ENCODE measurements at places on chromosomes 1 and 21.
A peak's percentile ranks its signal among the peaks of the same experiment; 100 is the strongest.

DNA sequence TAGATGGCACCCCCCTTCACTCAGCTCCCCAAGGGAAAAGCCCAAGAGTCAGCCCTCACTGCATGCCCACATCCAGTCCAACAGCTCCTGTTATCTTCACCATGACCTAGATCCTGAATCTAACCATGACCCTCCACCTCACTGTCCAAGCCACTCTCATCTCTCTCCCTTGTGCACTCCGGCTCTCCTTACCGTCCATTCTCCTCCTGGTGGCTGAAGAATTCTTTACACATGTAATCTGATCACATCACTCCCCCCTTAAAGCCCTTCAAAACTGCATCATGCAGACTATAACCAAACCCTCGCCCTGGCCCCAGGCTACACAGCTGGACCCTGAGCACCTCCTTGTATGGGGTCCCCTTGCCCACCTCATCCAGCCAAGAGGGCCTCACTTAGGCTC, 14.0 kb upstream of the PAQR7 start:
- DNase-seq: no peak

- peak; percentile 25 for DNase-seq
Measured at GRCh38 chr1:233240829-233241682, 54.5 kb downstream of the PCNX2 start.

DNA sequence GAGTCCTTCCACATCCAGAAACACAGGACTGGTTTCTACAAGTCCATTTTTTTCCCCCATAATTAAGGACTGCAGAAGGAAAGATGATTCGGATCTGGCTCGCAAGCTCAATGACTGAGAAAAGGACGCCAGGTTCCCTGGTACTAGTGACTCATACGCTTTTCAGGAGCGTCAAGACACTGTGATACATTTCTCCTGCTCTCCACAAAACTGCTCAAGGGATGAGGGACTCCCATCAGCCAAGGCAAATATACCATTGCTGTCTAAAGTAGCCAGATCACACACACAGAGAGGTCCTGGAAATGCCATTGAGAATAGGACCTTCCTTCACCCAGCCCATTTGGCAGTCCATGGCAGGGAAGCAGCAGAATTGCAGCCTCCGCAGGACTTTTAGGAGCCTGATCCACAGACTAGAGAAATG, 253.6 kb upstream of the IRF2BP2 start:
- no peak for DNase-seq

DNA sequence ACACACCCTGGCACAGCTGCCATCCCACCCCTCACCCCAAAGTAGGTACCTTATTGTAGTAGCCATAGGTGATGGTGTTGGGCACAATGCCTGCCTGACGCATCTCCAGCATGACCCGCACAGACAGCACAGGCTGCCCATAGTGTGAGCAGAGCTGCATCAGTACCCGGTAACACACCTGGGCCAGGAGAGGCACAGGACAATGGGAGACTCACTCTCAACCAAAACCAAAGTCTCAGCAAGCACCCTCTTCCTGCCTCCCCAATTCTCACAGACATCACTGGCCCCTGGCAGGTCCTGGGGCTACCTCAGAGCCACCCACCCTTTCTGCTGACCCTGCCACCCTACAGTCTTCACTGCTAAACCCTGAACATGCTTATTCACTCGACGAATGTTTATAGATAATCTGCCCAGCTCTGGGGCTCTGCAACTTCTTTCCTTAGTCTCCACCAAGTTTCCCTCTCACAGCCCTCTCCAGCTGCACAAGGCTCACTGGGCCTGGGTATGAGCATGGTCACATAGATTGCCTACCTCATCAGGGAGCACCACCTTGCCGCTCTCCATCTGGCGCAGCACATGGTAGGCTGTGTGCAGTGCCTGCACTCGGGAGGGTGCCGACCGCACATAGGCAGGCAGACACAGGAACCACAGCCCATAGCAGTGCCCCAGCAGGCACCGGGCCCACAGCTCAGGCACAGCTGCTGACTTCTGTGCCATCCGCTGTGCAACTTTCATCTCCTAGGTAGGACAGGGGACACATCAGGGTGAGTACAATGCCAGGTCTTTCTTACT, 10.3 kb downstream of the DENND4B start:
- no peak for DNase-seq

DNA sequence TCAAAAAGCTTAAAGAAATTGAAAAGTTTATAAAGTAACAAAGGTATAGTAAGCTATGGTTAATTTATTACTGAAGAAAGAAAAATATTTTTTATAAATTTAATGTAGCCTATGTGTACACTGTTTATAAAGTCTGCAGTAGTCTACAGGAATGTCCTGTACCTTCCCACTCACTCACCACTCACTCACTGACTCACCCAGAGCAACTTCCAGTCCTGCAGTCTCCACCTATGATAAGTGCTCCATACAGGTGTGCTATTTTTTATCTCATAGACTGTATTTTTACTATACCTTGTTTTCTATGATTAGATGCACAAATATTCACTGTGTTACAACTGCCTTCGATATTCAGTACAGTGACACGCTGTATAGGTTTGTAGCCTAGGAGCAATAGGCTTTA, 106.6 kb downstream of the NR5A2 start:
- peak; percentile 7 for DNase-seq

DNA sequence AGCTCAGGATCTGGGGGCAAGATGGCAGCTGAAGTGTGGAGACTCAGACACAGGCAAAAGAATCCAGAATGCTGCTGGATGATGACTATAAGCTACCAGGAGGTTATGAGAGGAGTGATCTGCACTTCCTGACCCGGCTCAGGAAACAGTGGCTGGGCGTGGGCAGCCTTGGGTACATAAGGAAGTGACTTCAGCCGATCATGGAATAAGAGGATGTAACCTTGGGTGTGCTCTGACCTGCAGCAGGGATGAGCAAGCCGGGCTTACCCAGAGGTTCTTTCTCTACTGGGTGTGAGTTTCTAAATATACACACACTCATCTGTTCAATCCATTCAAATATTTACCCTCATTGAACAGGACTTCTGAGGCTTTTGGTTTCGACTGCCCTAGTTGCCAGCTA, 62.7 kb downstream of the CD34 start:
- peak; percentile 39 for DNase-seq

DNA sequence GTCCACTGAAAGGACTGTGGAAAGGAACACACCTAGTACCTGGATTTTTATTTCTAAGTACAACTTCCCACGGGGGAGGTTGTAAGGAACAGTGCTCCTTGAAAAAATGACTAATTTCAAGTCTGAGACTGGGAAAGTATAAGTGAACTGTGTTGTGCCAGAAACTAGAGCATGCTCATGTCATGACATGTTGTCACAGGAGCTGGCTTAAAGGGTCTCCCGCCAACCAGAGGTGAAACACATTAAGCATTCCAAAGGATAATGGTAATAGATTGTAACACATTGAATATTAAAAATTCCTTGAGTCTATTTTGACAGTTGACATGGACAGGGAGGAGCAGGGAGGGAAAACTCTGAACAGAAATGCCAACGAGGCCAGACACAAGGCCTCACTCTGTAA, 6.3 kb downstream of the ATP2B4 start:
- no peak for DNase-seq

DNA sequence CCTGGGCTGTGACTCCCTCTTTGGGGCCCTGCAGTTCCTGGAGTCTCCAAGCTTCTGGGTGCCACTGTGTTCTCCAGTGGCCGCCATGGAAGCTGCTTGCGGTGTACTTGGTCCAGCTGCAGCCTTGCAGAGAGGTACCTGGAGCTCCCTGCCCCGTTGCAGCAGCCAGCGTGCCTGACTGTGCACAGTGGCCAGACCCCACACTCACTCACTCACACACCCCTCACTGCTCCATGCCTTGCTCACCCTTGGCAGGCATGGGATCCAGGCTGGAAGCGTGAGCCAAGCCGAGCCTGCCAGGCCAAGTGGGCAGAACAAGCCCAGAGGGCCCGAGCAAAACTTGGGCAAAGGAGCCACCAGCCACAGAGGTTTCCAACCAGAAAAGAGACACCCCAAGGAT, 43.0 kb downstream of the MATN1 start:
- DNase-seq: no peak

DNA sequence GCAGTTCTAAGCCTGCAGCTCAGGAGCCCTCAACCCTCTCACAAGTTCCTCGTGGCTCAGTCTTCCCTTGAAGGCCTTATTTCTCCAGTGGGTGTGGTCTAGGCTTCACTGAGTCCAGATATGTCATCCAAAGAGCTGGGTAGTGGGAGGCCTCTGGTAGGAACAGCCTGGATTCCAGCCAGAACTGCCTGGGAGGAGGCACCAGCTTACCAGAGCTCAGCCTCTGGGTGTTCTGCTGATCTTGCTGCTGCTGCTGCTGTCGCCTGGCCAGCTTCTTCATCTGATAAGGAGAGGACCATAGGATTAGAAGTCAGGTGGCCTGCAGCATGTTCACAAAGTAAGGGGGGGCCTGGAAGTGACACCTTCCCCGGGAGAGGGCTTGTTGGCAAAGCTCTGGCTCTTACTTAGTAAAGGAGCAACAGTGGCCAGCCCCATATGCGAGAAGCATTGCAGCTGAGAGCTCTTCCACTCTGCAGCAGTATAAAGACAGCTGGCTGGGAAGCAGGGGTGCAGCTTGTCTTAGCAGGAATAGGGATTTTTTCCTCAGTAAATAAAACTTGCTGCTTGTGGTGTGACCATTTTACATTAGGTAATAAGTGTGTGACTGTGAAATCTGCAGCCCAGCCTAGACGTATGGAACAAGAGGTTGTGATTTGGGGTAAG, 148.5 kb downstream of the LMX1A start:
- no peak for DNase-seq

DNA sequence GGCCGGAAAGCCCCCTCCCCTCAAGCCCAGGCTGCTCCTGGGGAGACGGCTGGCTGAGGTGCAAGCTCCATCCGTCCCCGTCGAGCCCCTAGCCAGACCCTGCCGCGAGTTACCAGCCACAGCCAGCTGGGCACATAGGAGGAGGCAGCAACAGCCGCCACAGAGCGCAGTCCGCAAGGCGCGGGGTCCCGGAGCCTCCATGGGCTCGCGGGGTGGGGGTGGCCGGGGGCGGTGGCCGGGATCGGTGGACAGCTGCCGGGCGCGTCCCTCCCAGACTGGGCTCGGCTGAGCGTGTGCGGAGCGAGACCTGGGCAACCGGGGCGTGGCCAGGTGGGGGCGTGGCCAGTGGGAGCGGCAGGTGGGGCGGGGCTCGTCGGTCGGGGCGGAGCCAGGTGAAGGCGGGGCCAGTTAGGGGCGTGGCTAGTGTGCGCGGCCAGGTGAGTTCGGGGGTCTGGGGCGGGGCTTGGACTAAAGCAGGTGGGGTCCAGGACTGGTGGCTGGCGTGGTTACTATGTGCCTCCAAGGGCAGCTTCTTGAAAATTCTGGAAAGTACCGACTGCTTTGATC, at the start of gene CD164L2:
Gene CD164L2, minus strand, starts transcription at position 295 of the 567 bp plus-strand sequence. Its CDS starts 94 bp downstream, at position 201.
- DNase-seq: no peak

GRCh38 chr1:147762233-147763024, 2.0 kb upstream of the GJA5 start:
- no peak for DNase-seq

DNA sequence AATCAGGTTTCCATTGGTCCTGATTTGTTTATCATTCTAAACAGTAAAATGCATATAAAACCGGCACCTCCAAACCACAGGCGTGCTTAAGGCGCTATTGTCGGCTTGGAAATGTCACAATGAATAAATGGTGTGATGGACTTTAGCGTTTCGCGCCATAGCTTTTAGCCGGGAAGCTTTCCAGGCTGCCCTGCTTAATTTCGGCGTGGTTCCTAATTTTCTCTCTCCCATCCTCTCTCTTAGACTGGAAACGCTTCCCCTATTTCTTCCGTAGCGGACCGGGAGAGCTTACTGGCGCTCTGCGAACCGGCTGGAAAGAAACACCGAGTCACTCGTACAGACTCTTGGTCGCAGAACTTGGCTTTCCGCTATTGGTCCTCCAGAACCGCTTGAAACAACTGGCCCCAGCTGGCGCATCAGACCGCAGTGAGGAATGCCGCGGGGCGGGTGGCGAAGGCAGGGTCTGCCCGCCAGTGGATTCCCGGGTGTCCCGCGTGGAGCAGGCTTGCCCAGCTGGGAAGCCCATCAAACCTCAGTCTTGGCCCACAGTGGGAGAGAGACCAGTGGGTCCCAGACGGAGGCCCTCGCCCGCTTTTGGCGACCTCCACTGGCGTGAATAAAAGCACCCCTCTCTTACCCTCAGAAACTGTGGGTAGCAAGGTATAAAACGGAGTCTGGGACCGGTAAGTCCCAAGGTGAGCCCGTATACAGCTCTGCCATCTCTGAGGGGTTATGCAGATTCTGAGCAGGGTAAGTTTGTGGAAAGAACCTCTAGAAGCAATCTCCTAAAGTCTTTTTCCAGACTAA, 4.0 kb upstream of the LHX8 start:
- no peak for DNase-seq

- DNase-seq: no peak
Measured at GRCh38 chr1:56572334-56573050, 6.9 kb downstream of the PLPP3 start.

DNA sequence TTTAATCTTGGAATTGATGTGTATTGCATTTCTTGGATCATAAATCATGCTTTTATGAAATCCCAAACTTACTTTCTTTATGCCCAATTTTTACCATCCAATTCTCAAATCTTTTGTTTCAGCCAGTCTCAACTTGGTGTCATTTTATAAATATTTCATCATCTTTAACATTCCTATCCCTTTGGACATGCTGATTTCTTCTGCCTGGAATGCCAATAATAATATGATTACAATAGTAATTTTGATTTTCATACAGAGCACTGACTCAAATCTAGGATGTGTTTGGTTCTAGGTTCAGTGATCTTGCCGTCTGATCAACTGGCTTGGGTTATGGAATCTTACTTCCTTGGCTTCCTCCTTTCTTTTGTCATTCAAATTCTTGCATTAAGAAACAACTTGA, 12.8 kb downstream of the RRP15 start:
- DNase-seq: no peak

- no peak for DNase-seq
Measured at GRCh38 chr1:156492013-156492590, 8.5 kb downstream of the MEF2D start.

- no peak for DNase-seq
Measured at GRCh38 chr1:213256438-213257087, 205.5 kb downstream of the RPS6KC1 start.

GRCh38 chr1:175744833-175745232, 1.4 kb upstream of the TNR start:
- DNase-seq: no peak

DNA sequence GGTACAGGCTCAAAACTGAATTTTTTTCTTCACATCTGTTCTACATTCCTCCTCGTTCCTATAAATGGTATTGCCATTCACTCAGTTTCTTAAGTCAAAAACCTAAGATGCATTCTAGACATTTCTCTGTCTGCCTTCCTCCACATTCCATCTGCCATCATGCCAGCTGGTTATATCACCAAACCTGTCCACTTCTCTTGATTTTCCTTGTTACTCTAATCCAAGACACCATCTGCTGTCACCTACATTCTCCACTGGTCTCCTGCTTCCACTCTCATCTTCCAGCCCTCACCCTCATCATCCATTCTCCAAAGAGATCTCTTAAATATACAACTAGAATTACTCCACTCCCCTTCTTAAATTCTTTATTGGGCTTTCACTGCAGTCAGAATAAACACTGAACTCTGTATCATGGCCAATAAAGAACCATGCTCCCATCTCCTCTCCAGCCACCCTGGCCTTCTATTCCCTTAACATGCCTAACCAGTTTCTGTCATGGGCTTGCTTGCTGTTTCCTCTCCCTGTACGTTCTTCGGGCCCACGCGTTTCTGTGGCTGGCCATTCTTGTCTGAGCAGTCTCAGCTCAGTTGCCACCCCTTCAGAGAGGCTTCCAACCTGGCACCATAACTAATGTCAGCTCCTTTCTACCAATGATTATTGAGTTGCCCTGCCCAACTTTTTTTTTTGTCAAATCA, 278.3 kb downstream of the ST6GALNAC3 start:
- no peak for DNase-seq
